ENCODE measurements at places on chromosomes 5 and 9.

GRCh38 chr5:135628771-135629563, 50.2 kb upstream of the CXCL14 start:
- DNase-seq = no peak

- DNase-seq = no peak
Observed at GRCh38 chr5:87650284-87650683, 237.6 kb upstream of the CCNH start.

DNA sequence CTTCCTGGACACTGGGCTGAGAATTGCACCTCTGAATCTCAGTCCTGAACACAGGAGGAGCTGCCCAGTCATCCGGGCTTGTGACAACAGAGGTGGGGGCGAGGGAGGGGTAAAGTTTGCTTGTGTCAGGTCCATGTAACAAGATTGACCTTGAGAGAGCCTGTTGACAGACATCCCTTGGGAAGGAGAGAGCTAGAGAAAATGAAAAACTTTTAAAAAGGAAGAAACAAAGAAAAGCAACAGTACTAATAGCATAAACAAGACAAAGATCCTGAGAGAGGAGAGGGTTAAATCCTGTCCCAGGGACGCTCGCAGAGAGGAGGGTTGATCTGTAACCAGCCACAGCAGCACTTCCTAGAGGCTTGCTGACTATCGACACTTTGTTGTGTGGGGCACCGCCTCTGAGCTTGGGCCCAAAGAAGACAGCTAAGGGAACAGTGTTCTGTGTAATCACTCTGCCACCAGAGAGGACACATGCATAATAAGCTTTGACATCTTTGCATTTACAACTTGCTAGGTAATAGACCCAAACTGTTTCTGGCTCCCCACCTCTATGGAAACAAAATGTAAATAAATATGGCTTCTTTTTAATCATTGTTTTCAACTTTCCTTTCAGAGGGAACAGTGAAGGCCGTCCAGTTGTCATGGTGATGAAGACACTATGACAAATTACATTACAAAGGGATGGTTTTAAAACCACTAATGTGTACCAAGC, 363.7 kb downstream of the CSNK1G3 start:
- DNase-seq = no peak

DNA sequence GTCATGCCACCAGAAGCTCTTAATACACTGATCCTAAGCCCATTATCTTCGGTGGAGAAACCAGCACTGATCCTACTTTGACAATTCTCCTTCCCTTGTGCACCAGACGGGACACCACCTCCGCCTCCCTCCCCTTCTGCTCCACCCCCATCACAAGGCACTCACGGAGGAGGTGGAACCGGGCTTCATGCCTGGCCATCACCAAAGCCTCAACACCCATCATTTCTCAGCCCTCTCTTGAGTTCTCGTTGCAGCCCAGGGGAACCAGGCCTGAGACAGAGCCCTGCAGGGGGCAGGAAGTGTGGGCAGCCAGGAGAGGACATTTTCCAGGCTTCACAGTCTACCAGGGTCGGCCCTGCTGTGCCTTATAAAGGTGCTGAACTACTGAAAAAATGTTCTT, 160.5 kb downstream of the GOLPH3 start:
- no peak for DNase-seq

- DNase-seq = peak; percentile 85
Observed at GRCh38 chr5:14581106-14581890, at the start of gene OTULINL. Gene OTULINL (plus strand): TSS chr5:14581792. CDS start chr5:14581895, 103 bp downstream.

DNA sequence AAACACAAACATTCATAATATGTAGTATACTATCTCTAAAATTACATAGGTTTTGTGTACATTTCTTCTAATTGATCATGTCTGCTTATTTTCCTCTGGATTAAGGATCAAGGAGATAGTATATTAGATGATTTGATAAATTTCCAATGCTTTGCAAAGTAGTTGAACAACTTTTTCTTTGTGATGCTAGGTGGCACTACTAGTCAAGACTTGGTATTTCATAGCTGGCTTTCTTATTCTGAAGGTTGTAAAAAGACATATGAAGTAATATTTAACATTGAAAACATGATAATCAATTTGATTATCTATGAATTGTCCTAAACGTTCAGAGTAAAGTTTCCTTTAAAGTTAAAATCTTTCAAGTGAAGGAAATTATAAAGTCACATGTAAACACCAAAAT, 106.1 kb upstream of the FGF10 start:
- no peak for DNase-seq

All from activated CD8-positive, alpha-beta memory T cell treated with anti-CD3 and anti-CD28 coated beads for 1 hour (primary cell).